HFFc6 (cell line): ENCODE measurements at places on chromosomes 6 and 20.

- H3K4me3 ChIP-seq, result no peak overlapping the region
- H3K27me3 ChIP-seq, result peaks cover 13% of the 10 kb centered on the region
- no peak overlapping the region for H3K27ac ChIP-seq
- DNase-seq, result no peak
- no peaks in the 10 kb centered on the region for H3K36me3 ChIP-seq
Measured at GRCh38 chr20:22567944-22568871, 16.2 kb downstream of the FOXA2 start.

DNA sequence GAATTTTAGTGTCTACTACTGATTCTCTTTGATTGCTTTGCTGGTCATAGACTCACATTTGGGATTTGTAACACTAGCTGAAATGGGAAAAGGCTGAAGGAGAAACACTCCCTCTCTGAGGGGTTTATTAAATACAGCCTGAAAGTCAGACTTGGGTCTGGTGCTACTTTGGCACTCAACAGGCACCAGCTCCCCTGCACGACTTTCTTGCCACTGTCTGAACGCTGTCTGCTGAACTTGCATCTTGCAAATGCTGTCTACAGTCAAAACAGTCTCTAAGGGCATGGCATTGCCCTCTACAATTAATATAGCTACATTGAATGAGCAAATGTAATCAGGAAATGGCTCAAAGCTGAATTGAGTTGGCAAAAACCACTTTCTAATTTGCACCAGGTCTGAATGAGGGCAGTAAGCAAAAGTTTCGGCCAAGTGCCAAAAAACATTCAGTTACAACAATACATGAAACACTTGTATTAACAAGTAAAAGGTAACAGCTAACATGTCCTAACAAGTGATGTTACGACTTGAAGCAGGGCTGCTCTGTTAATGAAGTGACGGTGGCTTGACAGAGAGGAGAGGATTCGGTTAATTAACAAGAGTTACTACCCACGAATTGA, 119.5 kb downstream of the FOXC1 start:
- H3K4me1 ChIP-seq, result no peaks in the 10 kb centered on the region
- no peak overlapping the region for H3K4me3 ChIP-seq
- no peaks in the 10 kb centered on the region; the same call in 1 of the 2 replicates for H3K27me3 ChIP-seq
- H3K27ac ChIP-seq, result no peak overlapping the region

DNA sequence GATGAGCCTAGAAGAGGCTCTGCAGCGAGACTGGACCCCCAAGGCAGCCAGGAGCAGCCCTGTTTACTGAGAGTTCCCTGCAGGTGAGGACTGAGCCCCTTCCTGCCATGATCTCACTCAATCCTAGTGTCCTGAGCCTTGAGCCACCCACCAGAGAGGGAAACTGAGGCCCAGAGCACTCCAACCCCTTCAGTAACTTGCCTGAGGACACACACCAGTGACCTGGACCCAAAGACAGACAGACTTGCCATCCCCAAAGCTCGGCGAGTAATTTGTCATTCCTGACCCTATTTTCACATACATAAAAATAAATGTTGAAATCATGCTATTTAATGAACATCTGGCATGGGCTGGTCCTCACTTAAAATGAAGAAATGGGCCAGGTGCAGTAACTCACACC, 16.7 kb downstream of the BMP7 start:
- no peak overlapping the region for H3K4me3 ChIP-seq
- H3K27me3 ChIP-seq, result peaks cover 17% of the 10 kb centered on the region
- H3K4me1 ChIP-seq, result peaks cover 5% of the 10 kb centered on the region
- no peaks in the 10 kb centered on the region for H3K36me3 ChIP-seq
- no peak overlapping the region for H3K27ac ChIP-seq

- H3K4me3 ChIP-seq, result no peak overlapping the region
- H3K27me3 ChIP-seq, result no peaks in the 10 kb centered on the region
Measured at GRCh38 chr6:88238901-88239300, 72.8 kb upstream of the CNR1 start.

DNA sequence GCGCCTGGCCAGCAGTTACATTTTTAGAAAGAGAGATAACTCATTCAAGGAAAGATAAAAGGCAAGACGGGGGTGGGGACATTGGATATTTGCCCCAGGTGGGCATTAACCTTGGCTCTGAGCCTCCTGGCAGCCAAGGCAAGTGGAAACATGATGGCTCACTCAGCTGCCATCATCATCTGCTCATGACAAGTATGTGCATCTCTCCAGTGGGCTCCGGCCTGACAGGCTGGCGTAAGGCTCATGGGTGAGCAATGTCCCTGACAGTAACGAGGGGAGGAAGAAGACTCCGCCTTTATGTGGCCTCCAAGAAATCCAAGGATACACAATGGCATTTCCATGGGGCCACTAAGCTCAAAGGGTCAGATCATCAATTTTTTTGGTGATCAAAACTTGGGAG, 13.3 kb downstream of the ANKRD60 start:
- H3K4me3 ChIP-seq, result no peak overlapping the region
- no peak overlapping the region for H3K27ac ChIP-seq
- H3K4me1 ChIP-seq, result peaks cover 24% of the 10 kb centered on the region
- peaks cover 48% of the 10 kb centered on the region for H3K27me3 ChIP-seq
- DNase-seq, result no peak

- no peaks in the 10 kb centered on the region for H3K36me3 ChIP-seq
- H3K27me3 ChIP-seq, result peaks cover 1% of the 10 kb centered on the region; the same call in 1 of the 2 replicates
- peaks cover 5% of the 10 kb centered on the region; the same call in 1 of the 2 replicates for H3K4me1 ChIP-seq
- no peak overlapping the region for H3K4me3 ChIP-seq
Measured at GRCh38 chr6:49070411-49070810, 392.6 kb downstream of the MMUT start.

DNA sequence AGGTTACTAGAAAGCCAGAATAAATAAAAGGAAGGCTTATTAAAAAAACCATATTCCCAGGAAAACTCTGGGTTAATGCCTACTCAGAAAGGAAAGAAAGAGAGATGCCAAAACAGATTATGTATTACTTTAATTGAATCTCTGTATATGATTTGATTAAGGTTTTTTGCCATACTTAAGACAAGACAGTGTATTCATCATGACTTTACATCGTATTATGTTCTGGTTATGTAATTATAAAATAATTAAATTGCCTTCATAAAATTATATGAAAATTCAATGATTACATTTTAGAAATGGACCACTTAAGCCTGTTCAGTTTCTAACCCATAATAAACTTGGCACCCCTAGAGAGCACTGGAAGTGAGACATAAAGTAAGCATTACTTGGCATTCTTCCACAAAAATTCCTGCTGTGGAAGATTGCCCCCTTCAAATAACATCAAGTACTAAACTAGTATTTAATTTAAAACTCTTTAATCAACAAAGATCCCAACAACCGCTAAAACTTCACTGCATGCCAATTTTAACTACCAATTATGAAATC, 20.8 kb upstream of the IBTK start:
- H3K4me3 ChIP-seq, result no peak overlapping the region
- DNase-seq, result no peak
- H3K27me3 ChIP-seq, result no peaks in the 10 kb centered on the region
- H3K4me1 ChIP-seq, result peaks cover 7% of the 10 kb centered on the region

GRCh38 chr6:16659466-16660156, 101.6 kb downstream of the ATXN1 start:
- no peaks in the 10 kb centered on the region; the same call in 1 of the 2 replicates for H3K27me3 ChIP-seq
- no peak overlapping the region for H3K27ac ChIP-seq
- peaks cover 19% of the 10 kb centered on the region for H3K4me1 ChIP-seq
- no peak for DNase-seq
